NCI-H2081 treated with DMSO at 0.1 percent for 48 hours (cell line): ENCODE measurements at places on chromosomes 1 and 21.

DNA sequence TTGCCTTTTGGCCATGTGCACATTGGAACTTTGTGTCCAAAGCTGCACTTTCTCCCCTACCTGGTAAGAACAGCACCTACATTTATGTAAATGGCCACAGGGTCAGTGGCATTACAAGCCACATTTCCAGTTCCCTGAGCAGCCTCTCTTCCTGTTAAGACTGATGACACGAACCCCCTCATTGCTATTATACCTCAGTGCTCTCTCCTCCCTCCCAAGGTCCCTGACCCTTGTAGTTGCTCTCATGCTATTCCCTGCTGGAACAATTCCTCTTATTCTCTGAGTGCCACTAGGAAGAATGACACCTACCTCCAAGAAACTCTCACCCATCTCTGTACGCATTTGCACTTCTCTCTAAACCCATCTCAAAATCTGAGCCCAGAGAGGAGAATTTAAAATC, 14.9 kb upstream of the VAV3 start:
- DNase-seq: no peak

- no peak for DNase-seq
These were observed 46.6 kb downstream of the HIVEP3 start for GRCh38 chr1:41872074-41872473.

GRCh38 chr1:204453141-204453772, 41.3 kb downstream of the PIK3C2B start:
- no peak for DNase-seq

- no peak for DNase-seq
These were observed 127.7 kb upstream of the COL6A1 start for GRCh38 chr21:45853703-45854342.

DNA sequence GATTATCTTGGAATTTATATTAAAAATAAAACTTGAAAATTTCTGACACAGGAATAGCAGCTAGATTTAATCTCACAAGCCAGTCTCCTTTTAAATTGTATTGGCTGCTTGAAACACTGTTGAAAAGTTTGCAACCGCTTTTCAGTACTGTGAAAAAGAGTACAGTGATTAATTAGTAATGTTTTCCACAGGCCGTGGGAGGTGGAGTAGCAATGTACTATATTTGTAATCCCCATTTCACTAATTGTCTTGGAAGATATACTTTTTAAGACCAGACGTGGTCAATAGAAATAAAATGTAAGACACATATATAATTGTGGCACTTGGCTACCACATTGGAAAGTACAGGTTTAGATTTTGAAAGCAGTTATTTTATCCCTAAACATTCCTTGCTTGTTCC, 40.8 kb upstream of the MYOCOS start:
- DNase-seq: no peak

DNA sequence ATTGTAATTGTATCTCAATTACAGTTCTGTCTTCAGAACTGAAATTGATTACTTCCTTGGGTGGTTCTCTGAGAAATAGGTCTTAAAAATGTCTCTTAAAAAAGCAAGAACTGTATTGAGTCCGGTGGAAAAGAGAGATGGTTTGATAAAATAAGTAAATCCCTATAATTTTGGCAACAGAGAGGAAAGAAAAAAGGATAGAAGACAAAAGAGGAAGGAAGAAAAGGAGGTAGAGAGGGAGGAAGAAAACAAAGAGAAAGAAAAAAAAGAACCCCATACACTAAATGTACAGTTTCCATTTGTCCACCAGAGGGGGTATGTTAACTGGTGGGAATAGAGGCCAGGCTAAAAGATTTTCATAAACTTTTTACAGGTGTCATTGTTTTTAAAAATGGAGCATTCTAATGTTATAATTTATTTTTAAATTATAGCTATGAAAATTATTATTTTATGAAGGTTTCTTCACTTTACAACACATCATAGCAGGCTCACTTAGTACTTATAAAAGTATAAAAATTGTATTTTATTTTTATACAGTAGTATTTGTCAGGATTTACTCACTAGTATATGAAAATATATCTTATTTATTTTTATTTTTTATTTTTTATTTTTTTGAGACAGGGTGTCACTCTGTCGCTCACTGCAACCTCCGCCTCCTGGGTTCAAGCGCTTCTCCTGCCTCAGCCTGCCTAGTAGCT, 2.1 kb upstream of the UBE2T start:
- DNase-seq: peak; percentile 40

DNA sequence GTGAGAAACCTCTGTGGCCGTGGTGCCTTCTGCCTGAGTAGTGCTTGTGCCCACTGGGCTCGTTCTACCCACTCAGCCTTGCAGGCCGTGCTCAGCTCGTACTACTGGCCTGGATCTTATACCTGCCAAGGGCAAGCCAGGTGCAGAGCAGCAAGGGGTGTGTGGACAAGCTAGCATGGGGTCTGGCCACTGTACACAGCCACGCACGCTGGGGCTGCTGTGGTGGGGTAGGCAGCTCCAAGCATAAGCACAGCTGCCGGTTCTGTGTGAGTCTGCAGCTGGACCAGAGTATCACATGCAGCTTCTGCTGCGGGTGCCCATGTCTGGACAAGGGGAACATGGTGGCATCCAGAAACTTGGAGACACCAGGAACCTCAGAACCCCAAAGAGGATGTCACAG, 16.4 kb downstream of the FAM20B start:
- no peak for DNase-seq

DNA sequence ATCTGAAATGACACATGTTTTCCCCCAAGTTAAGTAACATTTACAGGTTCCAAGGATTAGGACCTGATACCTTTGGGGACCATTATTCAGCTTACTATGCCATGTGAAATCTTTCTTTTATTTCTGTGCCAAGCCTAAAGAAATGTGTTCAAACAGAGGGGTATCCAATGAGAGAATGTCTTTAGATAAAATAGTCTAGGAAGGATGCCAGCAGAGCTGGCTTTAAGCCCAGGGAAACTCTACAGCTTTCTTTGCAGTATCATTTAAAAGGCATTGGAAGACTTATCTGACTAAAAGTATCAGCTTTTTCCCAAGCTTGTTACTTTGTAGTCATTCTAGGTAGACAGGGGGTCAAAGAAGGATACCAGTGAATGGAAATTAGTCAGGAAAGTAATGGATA, 860.4 kb downstream of the PLA2G4A start:
- DNase-seq: no peak
